ENCODE measurements at places on chromosomes 1 and 21. TPM values are rescaled to one million over a fixed set of nuclear protein-coding genes. Genes with fewer than 3 reads are reported as not detected.

GRCh38 chr1:8625491-8625890 is 191.9 kb downstream of the RERE start:
- DNase-seq: no peak
- H3K27me3 ChIP-seq: no peaks in the 10 kb centered on the region
- H3K36me3 ChIP-seq: no peaks in the 10 kb centered on the region

Gene SPRR2A
- not detected for total RNA-seq

DNA sequence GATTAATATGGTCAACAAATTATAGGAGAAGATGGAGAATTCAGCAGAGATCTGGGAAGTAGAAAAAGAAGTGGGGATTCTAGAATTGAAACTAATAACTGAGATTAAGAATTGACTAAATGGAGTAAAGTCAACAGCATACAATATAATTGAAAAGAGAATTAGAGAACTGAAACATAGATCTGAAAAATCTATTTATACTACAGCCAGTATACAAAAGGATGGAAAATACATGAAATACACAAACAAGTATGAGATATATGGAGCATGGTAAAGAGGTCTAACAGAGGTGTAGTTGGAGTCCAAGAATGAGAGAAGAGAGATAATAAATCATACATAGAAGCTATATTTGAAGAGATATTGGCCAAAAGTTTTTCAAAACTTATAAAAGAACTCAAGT is 235.2 kb downstream of the FGGY start:
- H3K27me3 ChIP-seq: no peaks in the 10 kb centered on the region
- H3K27ac ChIP-seq: no peak overlapping the region
- H3K4me3 ChIP-seq: no peak overlapping the region
- H3K4me1 ChIP-seq: no peaks in the 10 kb centered on the region
- H3K36me3 ChIP-seq: no peaks in the 10 kb centered on the region

Gene LCE1D
- not detected for total RNA-seq

- no peaks in the 10 kb centered on the region for H3K36me3 ChIP-seq
- DNase-seq: no peak
- H3K4me3 ChIP-seq: no peak overlapping the region
- H3K4me1 ChIP-seq: no peaks in the 10 kb centered on the region
- H3K27ac ChIP-seq: no peak overlapping the region
- peaks cover 4% of the 10 kb centered on the region for H3K27me3 ChIP-seq
Observed at GRCh38 chr1:225280563-225280962, 147.3 kb downstream of the LBR start.

Gene CCDC17
- total RNA-seq: 6.1 TPM

All from CD4-positive, CD25-positive, alpha-beta regulatory T cell (primary cell).